HuH-7.5 (cell line): ENCODE measurements at places on chromosomes 4 and X.

- DNase-seq = no peak
Observed at GRCh38 chrX:54794795-54795194, 3.3 kb downstream of the ITIH6 start.

GRCh38 chr4:113844369-113844768 lies 82.8 kb upstream of the CAMK2D start:
- no peak for DNase-seq

GRCh38 chr4:141078871-141079270 lies 54.4 kb downstream of the RNF150 start:
- no peak for DNase-seq

- DNase-seq = no peak
Observed at GRCh38 chr4:45580334-45580733, 543.5 kb downstream of the GABRG1 start.

- no peak for DNase-seq
Observed at GRCh38 chr4:101005659-101006058, 341.7 kb downstream of the PPP3CA start.

DNA sequence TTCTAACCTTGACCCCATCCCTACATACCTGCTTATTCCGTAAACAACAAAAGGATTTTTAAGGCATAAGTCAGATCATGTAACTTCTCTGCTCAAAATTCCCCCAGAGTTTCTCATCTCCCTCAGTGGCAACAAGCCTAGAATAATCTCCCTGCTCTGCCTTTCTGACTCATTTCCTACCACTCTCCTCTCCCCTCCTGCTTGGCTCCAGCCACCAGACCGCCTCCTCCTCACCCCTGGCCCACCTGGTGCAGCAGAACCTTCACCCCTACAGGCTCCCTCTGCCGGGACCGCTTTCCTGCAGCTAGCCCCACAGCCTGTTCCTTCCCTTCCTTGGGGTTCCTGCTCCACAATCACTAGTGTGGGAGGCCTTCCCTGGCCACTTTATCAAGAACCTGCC lies 32.1 kb downstream of the TSPAN5 start:
- DNase-seq = no peak

DNA sequence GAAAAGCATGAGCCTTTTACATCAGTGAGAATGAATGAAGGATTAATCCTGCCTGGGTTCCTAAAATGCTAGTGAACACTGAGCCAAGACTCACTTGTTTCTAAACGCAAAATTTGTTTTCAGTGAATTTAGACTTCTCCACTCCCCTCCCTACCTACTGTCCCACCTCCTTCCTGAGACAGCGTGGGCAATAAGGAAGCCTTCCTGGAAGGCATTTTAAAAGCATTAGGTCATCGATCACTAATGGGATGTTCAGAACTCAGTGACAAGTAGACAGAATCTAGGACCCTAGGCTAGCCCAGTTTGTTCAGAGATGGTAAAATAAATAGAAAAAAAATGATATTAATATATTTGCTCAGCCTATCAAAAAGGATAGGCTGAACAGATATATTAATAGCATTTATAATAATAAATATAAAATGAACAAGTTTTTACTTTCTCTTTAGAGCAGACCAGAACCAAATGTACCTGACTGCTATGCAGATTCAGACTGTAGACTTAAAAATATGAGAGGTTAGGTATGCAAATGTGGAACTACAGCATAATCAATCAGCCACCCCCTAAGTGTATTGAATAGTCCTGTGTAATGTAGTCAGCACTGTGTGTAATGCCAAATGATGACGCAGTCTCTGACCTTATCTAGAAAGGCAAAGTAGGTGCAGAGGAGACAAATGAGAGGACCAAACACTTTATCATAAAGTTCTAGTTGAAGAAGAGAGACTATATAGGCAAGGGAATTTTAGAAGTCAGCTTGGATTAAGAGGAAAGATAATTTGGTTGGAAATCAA lies 331.1 kb downstream of the GPAT3 start:
- DNase-seq = no peak

DNA sequence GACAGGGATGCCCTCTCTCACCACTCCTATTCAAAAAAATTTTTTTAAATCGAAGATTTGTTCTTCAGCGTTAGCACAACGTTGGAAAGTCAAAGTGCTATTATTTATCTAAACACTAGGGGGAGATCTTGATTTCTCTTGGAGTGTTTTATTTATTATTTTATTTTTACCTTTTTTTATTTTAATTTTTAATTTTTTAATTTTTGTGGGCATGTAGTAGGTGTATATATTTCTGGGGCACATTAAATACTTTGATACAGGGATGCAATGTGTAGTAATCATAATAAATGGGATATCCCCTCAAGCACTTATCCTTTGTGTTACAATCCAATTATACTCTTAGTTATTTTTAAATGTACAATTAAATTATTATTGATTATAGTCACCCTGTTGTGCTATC lies 37.4 kb upstream of the SLC10A4 start:
- no peak for DNase-seq

- DNase-seq = no peak
Observed at GRCh38 chrX:2703991-2704369, 12.9 kb downstream of the CD99 start.

DNA sequence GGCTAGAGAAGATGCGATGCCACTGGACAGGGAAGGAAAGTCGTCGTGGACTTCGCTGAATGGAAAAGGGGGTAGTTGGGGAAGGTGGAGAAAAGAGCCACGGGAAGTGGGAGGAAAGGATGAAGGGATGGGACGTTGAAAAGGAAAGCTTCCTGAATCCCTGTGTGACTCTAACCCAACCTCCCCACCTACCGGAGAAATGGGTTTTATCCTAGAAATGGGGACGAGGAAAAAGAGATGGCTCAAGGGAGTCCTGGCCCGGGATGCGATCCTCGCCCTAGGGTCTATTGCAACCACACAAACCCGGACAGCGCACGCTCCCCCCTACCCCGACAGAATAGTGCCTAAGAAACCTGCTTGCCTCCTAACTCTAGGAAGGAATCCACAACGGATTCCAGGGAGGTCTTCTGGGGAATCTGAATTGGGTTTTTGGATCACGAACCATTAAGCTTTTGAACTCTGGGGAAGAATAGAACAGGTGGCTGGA lies 738 bp upstream of the TSPAN5 start:
- no peak for DNase-seq

GRCh38 chr4:140952717-140953116 lies 180.6 kb downstream of the RNF150 start:
- DNase-seq = no peak

- DNase-seq = no peak
Observed at GRCh38 chr4:71538528-71538927, 199.7 kb downstream of the SLC4A4 start.

DNA sequence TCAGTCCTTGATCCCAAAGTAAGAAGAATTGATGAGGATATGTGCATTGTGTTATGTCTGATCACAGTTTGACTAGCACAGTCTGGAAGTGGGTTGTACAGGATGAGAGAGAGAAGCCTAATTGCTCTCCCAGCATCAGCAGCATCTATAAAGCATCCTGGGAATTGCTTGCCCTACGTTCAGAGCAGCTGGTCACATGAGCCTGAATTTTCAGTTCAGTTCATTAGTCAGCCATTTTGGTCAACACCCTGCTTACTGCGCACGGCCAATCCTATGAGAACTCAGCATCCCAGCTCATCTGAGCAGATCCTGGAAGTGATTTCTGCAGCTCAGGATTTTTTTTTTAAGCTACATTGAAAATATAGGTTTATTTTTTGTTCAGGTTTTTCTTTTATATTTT lies at the start of gene RUFY3:
TSS of gene RUFY3 (plus strand) at position 218 of the 400 bp plus-strand sequence. CDS start 610 bp downstream, outside the sequence.
- no peak for DNase-seq
